Cerebellar cortex (tissue), 1 donor: ENCODE measurements at places on chromosomes 16 and 17.

GRCh38 chr16:31413381-31413780 lies 14.8 kb downstream of the COX6A2 start:
- DNase-seq, result no peak

- no peak for DNase-seq
These were observed at the start of gene ABHD15 for GRCh38 chr17:29566473-29567303. ABHD15 (minus strand) TSS chr17:29567037; CDS start chr17:29566966, 71 bp downstream.

GRCh38 chr16:64933885-64934284 lies 188.0 kb downstream of the CDH11 start:
- peak; percentile 18 for DNase-seq

- DNase-seq, result no peak
These were observed 11.9 kb downstream of the CDK5RAP3 start for GRCh38 chr17:47982645-47983390.

DNA sequence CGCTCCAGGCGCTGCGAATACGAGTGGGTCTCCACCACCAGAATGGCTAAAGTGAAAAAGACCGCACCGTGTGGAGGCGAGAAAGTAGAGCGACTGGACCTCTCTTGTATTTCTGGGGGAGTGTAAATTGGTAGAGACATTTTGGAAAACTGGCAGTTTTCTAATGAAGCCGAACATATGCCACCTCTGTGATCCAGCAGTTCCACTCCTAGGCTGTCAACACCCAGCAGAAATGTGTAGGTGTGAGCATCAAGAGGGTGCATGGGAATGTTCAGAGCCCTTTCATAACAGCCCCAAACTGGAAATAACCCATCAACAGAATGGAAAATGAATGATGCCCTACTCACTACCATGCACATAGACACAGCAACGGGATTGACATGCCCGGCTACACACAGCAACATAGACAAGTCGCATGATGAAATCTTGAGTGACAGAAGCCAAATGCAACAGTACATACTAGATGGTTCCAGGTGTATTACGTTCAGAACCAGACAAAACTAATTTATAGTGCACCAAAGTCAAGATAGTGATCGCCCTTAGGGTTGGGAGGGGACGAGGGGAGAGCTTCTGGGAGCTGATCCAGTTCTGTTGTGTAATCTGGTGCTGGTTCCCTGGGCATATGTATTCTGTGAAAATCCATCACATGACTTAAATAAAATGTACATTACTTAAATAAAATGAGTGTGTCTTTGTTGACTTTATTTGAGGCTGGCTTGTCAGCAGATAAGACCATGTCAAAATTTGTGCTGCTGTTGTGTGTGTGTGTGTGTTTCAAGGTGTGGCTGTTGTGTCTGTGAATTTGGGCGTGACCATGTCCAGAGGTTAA lies 877 bp upstream of the BCL7C start:
- DNase-seq, result peak; percentile 50

- peak; percentile 53 for DNase-seq
These were observed 618 bp downstream of the TRIM47 start for GRCh38 chr17:75877752-75878173.

GRCh38 chr17:39098588-39098987 lies 52.8 kb downstream of the PLXDC1 start:
- DNase-seq, result no peak

DNA sequence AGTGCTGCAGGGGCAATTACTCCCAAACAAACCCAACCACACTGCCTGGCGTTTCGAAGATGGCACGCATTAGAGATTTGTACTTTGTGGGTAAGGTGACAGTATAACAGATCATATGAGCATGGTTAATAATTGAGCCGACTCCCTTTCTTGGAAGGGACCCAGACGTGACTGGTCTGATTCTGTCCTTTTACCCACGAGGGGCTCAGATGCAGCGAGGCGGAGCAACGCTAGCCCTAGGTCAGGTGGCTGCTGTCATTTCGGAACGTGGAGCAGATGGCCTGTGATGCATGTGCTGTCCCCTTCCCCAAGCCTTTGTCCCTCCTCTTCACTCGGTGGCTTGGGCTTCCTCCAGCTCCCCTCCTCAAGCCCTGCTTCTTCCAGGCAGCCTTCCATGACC lies 84.2 kb downstream of the SNX29 start:
- no peak for DNase-seq

DNA sequence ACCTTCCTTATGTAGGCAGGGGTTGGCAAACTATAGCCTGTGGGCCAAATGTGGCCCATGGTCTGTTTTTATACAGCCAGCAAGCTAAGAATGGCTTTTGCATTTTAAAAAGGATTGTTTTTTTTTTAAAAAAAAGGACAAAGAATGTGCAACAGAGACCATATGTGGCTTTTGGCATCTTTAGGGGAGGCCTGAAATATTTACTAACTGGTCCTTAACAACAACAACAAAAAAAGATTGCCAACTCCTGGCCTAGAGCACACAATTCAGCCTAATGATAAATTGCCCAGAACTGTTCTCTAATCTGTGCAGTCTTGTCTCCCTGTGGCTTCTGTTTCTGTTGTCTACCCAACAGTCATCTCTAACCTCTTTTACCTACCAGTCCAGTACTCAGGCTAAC lies 67.1 kb downstream of the SSH2 start:
- DNase-seq, result no peak

- DNase-seq, result no peak
These were observed 14.5 kb downstream of the ZFHX3 start for GRCh38 chr16:73033271-73033998.

DNA sequence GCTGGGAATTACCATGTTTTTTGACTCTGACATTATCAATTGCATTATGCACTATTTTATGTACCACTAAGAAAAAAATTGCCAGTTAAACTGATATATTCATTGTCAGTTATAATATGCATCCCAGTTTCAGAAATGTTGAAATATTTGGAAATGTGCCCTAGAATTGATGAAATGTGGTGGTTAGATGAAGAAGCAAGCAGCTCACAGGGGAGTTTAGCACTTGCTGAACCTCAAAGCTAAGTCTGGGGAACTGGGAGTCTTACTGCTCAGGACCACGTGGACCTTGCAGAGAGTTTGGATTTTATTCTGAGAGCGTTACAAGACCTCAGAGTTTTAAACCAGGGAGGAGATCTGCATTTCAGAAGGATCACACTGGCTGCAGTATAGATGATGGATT lies 67.9 kb downstream of the TNRC6C start:
- DNase-seq, result no peak

DNA sequence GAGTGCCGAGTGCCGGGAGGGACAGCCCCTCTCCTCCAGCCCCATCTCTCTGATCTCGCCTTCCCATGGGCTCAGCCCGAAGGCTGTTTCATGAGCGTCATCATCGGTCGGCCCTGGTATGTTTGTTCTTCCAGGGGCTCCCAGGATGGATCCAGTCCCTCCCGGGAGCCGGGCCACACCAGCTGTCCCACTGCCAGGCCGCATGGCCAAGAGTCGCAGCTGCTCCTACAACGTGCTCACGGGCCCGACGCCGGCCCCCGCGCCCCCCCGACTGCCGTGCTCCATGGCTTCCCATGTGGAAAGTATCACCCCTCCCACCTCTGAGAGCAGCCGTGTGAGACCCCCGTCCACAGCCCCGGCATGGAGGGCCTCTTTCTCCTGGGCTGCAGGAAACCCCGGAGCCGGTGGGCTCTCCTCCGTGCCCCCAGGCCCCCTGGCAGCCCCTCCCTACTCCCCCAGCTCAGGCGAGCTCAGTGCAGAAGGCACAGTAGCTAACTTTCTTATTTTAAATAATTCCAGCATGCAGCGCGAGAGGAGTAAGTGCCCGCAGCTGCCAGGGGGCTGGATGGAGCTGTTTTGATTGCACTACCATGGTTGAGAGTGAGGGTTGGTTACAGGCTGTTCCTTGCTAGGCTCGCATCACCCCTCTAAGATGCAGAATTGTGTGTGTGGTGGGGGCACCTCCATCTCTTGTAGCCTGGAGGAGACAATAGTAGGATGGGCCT lies 26.6 kb upstream of the GSE1 start:
- DNase-seq, result no peak

DNA sequence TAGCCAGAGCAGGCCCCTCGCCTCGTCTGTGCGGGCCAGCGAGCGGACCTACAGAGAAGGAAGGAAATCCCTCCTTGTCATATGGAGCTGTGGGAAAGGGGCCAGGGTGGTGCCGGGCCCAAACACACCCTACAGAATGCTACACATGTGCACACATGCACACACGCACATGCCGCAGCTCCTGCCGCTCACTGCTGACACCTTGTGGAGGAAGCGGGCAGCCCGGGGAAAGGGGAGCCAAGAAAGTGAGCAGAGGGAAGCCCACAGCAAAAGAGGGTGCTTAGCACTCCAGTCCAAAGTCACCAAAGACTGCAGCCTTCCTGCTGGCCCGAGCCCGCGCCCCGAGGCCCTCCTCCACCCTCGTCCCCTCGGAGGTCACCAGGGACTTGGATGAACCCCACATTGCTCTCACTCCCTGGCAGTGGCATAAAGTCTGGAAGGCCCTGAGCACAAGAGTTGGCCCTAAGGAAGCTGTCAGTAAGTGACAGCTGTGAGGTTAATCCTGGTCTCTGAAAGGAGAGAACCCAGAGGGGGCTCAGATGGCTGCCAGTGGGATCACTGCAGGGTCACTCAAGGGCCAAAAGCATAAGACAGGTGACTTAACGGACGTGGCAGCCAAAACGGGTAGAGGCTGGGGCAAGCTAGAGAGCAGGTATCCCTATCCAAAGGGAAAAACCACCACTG lies 68.2 kb downstream of the MYO18A start:
- peak; percentile 81 for DNase-seq

DNA sequence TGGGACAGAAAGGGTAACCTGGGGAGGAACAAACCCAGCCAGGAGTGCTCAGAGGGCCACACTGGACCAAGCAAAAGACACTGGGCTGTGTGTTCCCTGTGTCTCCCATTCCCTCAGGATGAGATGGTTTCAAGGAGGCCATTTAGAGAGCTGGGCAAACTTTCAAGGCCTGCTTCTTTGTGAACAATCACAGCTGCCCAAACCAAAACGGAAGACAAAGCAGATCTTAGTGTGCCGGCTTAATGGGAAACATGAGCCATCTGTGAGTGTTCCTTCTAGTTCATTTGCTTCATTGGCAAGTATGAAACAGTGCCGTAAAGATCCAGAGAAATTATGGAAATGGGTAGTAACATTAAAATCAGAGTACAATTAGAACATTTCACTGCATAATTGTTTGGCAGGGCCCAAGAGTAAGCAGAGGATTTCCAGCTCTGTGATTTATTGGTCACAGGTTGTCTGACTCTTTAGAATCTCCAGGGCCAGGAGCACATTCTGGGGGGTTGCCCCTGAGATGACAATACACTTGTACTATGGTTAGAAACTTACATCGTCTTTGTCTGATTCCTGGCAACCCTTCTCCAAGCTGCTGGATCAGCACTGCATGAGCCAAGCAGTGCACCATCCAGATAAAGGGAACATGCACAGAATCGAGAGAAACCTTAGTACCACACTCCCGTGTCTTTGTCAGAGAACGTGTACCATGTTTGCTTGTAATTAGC lies 412.1 kb downstream of the RBFOX1 start:
- peak; percentile 83 for DNase-seq

DNA sequence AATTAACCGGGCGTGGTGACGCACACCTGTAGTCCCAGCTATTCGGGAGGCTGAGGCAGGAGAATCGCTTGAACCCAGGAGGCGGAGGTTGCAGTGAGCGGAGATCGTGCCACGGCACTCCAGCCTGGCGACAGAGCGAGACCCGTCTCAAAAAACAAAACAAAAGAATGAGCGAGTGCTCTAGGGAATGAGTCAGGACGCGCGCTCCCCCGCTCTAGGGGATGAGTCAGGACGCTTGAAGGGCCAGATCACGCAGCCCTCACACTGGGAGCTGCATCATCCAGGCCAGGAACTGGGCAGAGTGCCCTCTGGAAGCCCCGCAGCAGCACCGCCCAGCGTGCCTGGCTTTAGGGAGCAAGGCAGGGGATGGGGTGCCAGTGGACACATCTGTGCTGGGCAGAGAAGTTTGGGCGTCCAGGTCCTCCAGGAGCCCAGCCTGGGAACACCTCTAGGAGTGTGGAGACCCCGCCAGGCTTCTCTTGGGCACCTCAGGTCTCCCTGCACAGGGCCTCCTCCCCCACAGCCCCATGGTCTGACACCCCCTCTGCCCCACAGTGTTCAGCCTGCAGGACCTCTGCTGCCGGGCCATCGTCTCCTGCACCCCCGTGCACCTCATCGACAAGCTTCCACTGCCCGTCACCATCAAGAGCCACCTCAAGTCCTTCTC lies 3.9 kb upstream of the WFIKKN1 start:
- DNase-seq, result no peak

- no peak for DNase-seq
These were observed 2.2 kb downstream of the GJC1 start for GRCh38 chr17:44827863-44828262.

DNA sequence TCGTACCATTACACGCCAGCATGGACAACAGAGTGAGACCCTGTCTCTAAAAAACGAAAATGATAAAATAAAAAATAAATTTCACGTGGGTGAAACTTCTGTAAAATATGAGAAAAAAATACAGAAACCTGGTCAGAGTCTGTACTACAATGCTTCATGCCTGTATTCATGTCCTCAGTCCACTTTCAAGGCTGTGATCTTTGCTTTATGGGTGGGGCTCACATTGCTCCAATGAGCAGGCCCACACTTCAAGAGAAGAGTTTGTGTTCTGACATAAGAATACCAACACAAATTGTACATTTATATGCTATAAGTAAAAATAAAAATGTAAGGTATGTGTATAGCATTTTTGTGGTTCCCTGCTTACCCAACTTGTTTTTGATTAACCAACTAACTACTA lies 32.2 kb upstream of the ABCA3 start:
- DNase-seq, result no peak

- peak; percentile 50 for DNase-seq
These were observed 43.4 kb downstream of the ENGASE start for GRCh38 chr17:79117905-79118487.

DNA sequence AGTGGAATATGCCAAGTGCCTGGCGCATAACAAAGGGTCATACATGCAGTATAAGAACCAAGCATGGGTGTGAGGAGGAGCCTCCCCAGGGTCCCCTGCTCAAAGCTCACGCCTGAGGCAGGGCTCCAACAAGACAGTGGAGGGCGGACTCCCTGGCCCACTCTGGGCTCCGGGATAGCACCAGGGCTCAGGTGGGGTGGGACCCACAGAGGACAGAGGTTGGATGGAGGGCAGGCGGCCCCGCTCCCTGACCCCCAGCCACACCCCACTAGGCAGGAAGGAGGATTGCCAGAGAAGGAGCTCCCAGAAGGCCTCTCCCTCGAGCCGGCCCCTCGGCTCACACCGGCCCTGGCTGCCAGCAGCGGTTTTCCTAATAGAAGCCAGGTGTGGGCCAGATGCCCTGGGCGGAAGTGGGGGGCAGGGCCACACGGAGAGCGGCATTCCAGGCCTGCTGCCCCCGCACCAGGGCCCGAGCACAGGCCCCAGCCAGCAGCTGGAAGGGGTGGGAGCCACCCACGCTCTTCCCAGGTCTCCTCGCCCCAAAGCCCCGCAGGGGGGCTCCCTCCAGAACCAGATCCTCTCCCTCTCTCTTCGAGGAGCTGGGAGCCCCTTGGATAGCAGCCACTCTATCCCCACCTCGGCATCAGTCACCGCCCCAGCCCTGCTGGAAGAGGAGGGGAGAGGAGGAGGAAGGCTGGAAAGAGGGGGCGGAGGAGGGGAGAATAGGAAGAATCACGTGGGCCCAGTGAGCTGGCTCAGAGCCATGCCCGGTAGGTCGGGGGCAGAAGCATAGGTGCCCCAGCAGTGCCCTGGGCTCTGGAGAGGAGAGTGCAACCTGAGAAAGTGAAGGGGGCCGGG lies 21.0 kb downstream of the VASN start:
- DNase-seq, result no peak

GRCh38 chr17:31688701-31689100 lies 170.3 kb downstream of the COPRS start:
- no peak for DNase-seq
